ENCODE measurements at places on chromosomes 12 and 14.
A peak's percentile ranks its signal among the peaks of the same experiment; 100 is the strongest.

DNA sequence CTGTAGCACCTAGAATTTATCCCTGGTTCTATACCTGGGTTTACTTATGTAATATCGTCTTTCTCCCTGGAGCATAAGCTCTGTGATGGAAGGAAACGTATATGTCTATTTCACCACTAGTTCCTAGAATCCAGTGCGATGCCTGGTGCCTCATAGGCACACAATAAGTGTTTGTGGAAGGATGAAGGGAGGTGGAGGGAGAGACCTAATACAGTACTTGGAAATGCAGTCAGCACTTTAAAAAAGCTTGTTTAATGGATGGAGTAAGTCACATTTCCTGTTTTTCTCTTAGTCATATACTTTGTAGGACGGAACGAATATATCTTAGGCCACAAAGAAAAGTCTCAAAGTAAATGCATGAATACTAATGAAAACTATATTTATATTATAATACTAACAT, 186.5 kb upstream of the HMGA2 start:
- no peak for DNase-seq

GRCh38 chr14:24051176-24051788, 527 bp upstream of the CARMIL3 start:
- DNase-seq, result no peak

DNA sequence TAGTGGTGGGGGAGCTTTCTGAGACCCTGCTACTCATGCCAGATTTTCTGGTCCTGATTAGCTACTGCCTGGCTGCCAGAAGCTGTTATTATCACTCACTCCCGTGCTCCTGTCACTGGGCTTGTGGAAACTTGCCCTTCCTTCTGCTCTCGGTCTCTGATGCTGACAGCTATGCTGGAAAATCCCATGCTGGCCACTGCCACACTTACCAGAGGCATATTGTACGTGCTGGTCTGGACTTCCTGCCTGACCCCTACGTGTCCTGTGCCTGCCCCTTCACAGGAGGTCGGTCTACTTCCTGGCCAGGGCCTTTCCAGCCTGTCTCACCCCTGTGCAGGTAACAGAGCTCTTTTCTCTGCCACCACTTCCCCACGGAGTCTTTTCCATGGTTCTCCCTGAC, 149.4 kb upstream of the PLEKHG7 start:
- DNase-seq, result no peak

- DNase-seq, result peak; percentile 40
Measured at GRCh38 chr14:89011355-89012281, 187.2 kb downstream of the TTC8 start.

- peak; percentile 63 for DNase-seq
Measured at GRCh38 chr12:16573398-16574077, 32.4 kb downstream of the LMO3 start.

GRCh38 chr14:102927346-102927877, 4.9 kb downstream of the AMN start:
- DNase-seq, result peak; percentile 10

GRCh38 chr12:52817699-52818238, 3.9 kb upstream of the KRT4 start:
- no peak for DNase-seq

DNA sequence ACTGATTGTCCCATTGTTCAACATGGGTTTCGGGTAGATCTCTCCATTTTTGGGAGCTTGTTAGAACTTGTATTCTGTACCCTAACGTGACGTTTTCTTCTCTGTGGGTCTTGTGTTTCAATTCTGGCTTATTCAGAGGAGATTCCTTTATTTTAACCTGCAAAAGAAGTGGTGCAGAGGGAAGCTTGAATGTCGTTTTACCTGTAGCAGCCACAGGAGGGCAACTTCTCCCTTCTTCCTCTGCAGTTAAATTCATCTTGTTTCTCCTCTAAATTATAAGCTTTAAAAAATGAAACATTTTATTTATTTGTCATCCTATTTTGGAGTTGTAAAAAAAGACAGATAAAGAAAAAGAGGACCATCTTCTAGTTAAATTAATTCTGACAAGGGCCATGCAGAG, 13.7 kb upstream of the CLEC4D start:
- no peak for DNase-seq

GRCh38 chr14:105294142-105294597, 6.6 kb downstream of the BRF1 start:
- DNase-seq, result peak; percentile 77

GRCh38 chr14:50736932-50737419, 68.9 kb upstream of the SAV1 start:
- DNase-seq, result no peak

DNA sequence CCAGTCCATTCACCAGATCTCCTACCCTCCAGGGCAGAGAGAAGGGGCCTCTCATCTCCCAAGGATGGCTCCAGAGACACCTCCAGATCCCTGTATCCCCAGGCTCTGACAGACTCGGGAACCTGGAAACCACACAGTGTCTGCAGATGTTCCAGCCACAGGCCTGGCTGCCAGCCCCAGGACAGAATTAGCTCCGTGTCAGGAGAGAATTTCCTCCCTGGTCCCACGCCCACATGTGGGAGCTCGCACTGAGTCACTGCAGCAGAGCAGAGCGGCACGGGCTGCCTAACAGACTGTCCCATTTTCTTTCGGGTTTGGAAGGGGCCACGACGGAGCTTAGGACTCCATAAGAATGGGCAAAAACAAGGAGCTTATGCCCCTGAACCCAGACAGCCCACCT, 33.6 kb downstream of the CMKLR1 start:
- no peak for DNase-seq

GRCh38 chr12:62166525-62166924, 93.7 kb upstream of the USP15 start:
- no peak for DNase-seq

DNA sequence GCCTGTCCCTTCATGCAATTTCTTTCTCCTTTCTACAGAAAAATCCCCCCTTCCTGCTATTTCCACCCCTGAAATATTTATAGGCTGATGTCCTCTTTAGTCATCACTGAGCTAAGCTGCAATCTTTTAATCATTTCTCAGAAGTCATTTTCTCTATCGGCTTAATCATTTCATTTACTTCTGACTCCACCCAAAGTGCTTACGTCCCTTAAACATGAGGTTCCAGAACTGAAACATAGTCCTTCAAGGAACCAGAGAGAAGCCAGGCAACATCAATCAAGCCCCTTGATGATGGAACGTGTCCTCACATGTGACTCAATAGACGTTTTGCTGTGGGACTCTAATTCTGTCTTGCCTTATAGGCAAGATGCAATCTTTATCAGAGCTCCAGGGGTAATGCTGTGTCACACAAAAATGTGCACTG, 148.7 kb upstream of the KRR1 start:
- DNase-seq, result no peak

DNA sequence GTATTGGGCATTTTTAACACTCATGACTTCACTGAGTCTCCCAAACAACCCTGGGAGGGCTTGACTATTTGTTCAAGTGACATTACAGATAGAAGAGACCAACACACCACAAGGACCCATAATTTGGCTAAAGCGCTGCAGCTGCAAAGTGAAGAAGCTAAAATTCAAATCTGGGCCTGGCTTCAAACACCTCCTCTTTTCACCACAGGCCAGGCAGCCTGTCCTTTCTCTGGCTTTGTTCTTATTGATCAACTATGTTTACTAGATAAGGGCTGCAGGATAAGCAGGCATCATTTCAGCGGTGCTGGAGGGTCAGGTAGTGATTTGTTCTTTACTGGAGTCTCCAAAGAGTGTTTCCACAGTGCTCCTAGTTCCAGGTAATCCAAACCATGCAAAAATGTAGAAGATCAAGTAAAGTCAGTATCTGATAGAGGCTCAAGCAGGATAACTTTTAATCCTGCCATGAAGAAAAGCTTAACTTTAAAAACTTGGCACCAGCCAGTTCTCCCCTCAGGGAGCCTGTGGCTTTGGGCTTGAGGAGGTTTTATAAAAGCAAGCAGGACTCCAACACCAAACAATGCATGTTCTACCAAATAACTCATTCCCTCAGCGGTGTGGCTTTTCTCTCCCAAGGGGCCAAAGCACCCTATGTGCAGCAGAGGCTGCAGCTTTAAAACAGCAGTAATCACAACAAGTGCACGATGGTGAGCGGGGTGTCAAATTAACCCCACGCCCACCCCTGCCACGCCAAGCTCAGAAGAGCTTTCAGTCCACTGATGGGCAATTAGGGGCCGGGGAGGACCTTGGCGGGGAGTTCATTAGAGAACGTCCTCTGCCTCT, 16.8 kb downstream of the CLMN start:
- no peak for DNase-seq

DNA sequence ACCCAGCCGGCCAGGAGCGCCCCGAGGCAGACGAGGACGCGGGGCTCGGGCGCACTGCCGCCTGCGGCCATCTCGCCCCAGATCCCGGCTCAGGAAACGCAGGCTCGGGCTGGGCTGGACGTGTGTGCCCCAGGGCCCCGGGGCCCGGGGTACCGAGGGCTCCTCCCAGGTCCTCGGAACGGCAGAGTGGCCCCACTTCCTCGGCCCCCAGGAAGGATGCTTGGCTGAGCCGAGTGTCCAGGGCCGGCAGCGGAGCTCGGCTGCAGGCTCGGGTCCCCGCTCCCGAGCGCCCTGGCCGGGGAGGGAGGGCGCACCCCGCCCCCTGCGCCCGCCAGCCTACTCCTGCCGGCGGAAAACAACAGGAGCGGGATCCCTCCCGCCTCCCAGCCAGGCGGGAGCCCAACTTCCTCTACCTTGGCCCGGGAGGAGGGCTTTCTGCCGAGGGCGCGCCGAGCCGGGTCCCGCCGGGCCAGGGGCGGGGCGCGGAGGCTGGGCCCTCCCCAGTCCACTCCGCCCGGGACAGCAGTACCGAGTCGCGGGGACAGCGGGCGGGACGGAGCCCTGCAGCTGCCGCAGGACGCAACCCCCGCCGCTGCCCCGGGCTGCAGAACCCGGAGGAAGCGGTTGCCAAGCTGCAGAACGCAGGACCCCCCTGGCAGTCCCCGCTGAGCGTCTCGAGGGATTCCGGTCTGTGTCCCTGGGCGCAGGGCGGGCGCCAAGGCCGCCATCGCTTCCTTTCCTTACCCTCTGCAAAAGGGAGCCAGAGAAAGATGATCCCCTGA, at the start of gene VSIG10:
Gene VSIG10 (minus strand): TSS at position 411 of the 782 bp plus-strand sequence. CDS start 340 bp downstream, at position 71.
- peak; percentile 90 for DNase-seq

GRCh38 chr14:31018057-31018645, 7.3 kb upstream of the AP4S1 start:
- no peak for DNase-seq

DNA sequence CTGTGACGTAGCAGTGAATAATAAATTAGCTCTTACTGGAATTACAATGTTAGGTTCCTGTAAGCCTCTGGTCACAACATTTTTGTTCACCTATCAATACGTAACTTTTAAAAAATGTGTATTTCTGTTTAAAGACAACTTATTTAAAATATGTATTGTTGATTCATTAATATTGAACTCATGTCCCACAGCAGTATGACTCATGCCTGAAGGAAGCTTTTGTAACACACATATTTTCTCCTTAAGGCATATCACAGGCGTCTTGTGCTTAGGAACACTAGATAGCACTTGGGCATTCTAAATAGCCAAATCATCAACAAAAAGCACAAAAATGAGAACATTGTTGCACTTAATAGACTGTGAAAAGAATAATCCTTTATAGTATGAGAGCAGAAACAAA, 92.5 kb downstream of the GPHN start:
- DNase-seq, result no peak

- DNase-seq, result no peak
Measured at GRCh38 chr12:81468206-81468605, 290.9 kb downstream of the PPFIA2 start.

GRCh38 chr14:78758333-78758732, 588.2 kb downstream of the NRXN3 start:
- peak; percentile 58 for DNase-seq

- DNase-seq, result no peak
Measured at GRCh38 chr12:113786107-113786506, 180.0 kb downstream of the RBM19 start.

DNA sequence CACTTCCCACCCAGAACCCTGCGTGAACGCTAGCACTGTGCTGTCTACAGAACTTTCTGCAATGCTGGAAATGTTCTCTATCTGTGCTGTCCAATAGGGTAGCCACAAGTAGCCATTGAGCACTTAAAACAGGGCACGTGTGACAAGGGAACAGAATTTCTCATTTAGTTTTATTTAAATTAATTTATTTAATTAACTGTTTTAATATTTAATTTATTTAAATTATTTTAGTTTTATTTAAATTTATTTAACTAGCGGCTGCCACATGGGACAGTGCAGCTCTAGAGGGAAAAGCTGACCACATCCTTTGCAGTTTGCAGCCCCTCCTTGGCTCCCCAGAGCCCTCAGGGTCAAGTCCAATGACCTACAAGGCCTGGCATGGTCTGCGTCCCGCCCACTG, 35.0 kb upstream of the CORO1C start:
- no peak for DNase-seq

DNA sequence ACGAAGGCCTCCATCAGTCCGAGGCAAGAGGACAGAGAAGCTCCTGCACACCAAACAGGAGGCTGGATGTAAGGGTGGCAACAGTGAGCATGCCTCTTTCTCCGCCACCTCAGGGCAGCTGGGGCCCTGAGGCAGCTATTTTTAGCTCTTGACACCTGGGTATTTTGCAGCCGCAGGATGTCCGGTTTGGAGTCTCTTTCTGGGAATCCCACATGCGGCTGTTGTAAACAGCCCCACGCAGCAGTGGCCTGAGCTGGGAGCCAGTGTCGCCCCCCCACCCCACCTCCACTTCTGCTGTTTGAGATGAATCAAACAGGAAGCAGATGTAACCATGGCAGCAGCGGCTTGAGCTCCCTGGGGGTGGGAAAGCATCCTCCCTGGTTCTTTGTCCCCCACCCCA, 11.7 kb downstream of the HDAC7 start:
- DNase-seq, result peak; percentile 71

GRCh38 chr12:52404951-52405350, 1.2 kb downstream of the KRT82 start:
- no peak for DNase-seq

- DNase-seq, result no peak
Measured at GRCh38 chr12:89765959-89766824, 57.6 kb upstream of the ATP2B1 start.

- no peak for DNase-seq
Measured at GRCh38 chr14:61558271-61558670, 137.0 kb upstream of the HIF1A start.

GRCh38 chr12:70032076-70032475, 207.0 kb downstream of the MYRFL start:
- DNase-seq, result no peak

DNA sequence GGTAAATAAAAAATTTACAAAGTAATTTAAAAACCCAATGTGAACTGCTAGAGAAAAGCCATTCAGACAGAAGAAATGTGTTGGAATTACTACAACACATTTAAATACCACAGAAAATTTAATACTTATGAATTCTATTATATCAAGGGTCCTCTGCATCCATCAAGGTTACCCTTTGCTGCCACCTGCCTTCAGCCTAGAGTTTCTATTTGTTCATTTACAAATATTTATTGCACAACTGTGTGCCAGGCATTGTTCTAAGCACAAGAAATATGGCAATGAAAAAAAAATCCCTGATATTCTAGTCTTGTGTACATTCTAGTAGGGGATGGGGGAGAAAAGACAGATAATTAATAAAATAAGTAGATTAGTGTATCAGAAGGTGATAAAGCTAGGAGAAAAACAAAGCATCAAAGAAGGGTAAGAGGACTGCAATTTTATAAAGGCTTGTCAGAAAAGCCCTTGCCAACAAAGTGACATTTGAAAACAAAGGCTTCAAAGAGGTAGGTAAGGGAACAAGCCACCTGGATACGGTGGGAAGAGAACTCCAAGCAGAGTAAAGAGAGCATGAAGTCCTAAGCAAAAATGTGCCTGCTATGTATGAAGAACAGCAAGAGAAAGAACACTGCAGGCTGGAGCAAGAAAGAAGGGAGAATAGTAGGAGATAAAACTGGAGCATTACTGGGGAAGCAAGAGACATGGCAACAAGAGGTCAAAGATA, 59.1 kb upstream of the SLC6A13 start:
- no peak for DNase-seq

Data from retina (tissue), 1 donor.